ENCODE measurements at places on chromosomes 2 and 18.

DNA sequence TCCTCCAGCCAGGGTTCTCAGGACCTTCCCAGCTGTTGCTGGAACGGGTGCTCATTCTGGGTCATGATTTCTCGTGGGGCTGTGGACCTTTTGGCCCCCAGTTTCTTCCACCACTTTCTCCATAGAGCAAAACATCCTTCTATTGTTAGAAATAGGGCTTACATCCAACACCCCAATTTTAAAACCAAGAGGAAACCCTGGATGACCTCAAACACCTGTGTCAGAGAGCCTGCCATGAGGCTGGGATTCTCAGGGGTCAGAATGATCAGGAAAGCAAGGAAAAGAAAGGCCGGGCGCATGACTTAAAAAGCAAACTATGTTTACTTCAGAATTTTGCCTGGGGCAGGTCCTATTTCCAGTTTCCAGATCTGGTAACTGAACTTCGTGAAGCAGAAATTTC, 307.9 kb upstream of the MEIS1 start:
- no peak for DNase-seq

DNA sequence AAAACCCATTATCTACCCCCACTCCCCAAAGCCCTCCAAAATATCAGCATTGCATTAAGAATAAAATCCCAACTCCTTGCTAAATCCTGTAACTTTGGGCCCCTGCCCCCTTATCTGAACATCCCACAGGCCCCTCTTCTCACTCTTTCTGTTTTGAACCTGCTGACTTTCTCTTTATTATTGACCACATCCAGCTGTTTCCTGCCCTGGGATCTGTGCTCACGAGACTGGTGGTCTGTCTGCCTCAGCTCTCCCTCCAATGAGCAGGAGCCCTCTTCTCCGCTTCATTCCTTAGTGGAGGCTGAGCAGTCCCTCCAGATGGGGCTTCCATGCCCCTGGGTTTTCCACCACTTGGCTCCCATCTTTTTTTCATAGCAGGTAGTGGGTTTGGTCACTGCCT, 116.9 kb downstream of the ACKR3 start:
- DNase-seq = no peak

DNA sequence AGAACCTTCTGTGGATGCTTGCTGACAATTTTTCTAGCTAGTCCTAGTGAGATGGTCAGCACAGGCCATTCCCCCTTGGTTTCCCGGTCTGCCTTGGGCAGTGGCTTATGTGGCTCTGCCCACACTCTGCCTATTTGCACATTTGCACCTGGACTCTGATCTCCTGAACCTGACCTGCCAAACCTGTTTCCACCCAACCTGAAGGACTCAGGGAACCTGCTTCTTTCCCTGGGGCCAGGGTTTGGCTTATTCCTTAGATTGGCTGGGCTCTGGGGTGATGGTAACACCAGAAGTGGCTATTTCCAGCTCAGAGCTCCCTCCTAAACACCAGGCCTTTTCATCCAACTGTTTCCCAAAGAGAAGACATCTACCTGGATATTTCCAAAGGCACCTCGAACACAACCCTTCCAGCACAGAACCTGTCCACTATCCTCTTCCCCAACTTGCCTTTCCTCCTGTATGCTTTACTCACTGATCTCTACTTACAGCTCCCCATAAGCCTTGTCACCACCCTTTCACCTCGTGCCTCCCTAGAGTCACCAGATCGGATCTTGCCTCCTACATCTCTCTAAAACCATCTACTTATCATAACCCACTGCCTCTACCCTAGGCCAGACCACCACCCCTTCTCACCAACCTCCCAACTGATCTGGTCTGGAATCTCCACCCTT, 5.8 kb upstream of the MTA3 start:
- DNase-seq = no peak

GRCh38 chr2:207039225-207039624, 99.9 kb downstream of the CPO start:
- DNase-seq = no peak

DNA sequence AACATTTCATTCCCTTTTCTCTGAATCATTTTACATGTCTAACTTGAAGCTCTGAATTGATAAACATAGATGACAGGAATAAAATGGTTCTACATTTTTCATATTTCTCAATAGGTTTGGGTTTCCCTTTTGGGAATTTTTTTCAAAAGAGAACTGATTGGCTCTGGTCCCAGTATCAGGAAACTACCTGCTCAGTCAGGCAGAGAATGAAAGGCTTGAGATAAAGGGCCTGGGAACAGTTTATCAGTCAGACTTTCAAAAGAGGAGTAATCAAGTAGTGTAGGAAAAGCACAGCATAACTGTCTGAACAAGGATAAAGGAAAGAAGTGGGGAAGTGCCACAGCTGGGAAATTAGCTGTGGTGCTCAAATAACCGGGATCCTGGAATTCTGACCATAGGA, 28.3 kb upstream of the CCL20 start:
- DNase-seq = no peak
